Stimulated activated CD4-positive, alpha-beta T cell treated with anti-CD3 and anti-CD28 coated beads, Interleukin-1b, Interleukin-23, amount 100 ng/mL, for 4 hours (primary cell): ENCODE measurements at places on chromosomes 3 and 15.
A peak's percentile ranks its signal among the peaks of the same experiment; 100 is the strongest.

- no peak for DNase-seq
These were observed 231.5 kb downstream of the EFHB start for GRCh38 chr3:19702416-19703078.

GRCh38 chr3:191328962-191329653 is at the start of gene CCDC50:
Gene CCDC50 (plus strand): TSS chr3:191329394. CDS start chr3:191329675, 281 bp downstream.
- peak; percentile 12 for DNase-seq

GRCh38 chr3:156522673-156523072 is 32.2 kb downstream of the SSR3 start:
- DNase-seq: no peak

DNA sequence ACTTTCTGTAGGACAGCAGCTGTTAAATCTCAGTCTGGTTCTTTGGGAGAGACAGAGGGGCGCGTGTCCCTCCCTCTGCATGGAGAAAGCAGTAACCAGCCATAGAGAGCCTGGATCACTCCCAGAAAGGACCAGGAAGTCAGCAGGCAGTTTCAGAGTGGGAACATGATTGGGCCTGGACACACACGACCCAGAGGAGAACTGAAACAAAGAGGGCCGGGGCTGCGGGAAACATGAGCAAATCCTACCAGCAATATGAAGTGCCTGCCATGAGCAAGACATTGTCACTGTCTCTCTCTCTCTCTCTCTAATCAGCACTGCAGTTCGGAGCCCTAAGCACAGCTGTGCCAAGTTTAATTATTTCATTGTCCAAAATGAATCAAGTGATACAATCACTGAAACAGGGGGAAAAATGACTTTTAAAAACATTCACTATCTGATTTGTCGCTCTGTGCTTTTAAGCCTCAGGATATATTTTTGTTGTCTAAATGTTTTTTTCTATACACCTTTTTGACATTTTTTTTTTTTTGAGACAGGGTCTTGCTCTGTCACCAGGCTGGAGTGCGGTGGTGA is 17.6 kb downstream of the MUC13 start:
- DNase-seq: no peak

DNA sequence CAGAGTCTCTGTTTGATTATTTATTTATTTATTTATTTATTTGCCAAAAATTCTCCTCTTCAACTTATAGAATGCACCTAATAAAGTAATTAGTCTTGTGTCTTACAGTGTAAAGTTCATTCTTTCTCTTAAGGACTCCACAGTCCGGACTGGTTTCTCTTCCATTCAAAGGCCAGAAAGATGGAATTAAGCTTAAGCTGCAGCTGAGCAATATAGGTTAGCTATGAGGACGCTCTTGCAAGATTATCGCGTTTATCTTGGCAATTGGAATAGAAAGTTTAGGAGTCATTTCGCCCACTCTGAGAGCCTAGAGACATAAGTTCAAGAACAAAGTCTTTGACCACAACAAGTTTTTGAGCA is 15.0 kb downstream of the TAGLN3 start:
- no peak for DNase-seq

DNA sequence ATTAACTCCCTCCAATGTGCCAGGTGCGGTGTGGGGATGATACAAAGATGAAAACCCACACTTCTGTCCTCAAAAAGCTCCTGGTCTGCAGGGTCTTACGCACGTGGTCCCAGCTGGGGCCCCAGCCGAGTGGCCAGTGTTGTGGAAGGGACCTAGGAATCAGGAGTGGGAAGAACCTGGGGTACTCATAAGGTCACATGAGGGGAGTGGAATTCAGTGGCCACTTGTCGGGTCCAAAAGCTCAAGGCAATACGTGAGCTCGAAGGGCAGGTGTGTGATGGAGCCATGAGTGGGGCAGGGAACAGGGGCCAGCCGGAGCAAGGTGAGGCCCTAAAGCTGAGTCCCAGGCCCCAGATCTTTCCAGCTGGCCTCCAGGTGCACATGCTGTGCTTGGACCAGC is 260.0 kb upstream of the LYSMD4 start:
- DNase-seq: no peak

GRCh38 chr3:1774597-1774996 is 324.1 kb upstream of the CNTN4 start:
- DNase-seq: no peak

DNA sequence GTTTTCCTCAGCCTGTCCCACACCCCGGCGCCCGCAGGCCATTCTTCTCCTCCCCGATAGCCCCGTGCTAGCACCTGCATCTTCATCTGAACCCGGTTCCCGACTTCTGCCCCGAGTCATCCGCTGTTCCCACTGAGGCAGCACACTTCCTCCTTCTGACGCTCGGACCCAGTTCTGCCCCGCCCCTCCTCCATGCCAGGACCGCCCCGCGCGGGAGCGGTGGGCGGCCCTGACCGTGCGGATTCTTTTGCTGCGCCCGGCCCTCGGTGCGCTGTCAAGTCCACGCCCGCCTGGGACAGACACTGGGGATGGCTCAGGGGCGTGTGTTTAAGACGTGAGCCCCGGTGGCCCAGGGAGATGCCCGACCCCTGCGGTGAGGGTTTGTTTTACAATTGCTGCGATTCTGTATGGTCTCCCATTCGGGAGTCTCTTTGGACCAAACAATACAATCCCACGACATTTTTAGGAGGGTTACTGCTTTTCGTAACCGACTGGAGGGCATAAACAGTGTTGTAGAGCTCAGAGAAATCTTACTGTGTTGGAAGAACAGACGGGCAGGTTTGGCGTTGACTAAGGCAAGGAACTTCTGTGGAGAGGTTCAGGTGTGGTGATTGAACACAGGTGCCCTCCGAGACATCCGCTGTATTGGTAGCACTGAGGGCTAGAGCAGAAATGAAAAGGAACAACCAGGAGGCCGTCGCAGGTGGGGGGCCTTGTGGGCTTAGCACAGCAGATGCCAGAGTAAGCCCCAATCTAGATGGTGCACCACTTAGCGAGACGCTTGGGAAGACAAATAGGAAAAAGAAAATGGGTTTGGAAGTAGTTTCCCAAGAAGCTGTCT is 716 bp downstream of the PTPN23 start:
- DNase-seq: peak; percentile 65

GRCh38 chr3:1456781-1457311 is 364.0 kb downstream of the CNTN6 start:
- DNase-seq: no peak

DNA sequence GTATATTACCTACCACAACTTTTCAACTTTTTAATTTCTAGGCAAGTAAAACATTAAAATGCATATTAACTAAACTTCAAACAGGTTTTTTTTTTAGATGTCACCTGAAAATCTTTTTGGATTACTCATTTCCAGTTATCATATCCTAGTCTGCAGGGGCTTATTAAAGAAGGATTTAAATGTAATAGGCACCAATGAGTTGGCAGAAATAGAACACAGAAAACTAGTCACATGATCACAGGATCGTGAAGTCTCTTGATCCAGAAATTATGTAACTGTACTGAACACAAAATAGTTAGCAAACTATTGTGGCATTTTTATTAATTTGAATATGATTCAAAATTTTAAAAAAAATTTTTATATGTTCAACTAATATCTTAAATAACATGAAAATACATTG is 654.4 kb upstream of the NAALADL2 start:
- DNase-seq: no peak

GRCh38 chr3:125001557-125002413 is 54.0 kb downstream of the HEG1 start:
- DNase-seq: no peak

DNA sequence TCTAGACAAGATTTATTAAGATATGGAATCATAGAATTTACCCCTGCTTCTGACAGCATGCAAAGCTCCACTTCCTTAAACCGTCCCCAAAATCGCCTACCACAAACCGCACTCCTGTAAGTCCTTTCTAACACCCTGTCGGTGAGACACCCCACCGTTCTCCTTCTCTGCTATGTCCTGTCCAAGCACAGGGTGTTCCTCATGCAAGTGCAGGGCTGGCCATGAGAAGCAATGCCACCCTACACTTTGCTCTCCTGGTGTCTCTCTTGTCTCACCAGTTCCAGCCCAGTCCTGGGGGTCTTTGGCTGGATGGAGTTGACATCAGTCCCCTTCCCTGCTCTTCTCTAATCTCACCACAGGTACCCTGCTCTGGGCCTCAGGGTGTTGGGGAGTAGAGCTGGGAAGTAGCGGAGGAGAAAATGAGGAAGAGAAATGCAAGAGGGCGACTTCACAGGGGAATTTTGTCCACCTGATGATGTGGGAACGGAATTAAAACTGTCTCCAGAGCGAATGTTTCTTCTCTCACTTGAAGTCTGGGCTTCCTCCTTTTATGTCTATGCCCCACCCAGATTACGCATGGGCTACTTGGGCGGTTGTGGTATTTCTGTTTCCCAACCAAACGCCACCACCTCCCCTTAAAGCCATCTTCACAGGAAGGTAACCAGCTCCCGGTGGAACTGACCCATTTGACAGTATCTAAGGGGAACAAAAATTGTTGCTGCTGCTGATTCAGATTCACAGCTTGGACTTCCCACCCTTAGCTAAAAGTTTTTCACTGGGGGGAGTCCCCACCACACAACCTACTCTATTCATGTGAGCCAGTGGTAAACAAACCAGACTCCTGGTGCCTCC is 49.9 kb downstream of the CASR start:
- no peak for DNase-seq

GRCh38 chr3:127153506-127153815 is 39.5 kb upstream of the PRR23E start:
- no peak for DNase-seq

DNA sequence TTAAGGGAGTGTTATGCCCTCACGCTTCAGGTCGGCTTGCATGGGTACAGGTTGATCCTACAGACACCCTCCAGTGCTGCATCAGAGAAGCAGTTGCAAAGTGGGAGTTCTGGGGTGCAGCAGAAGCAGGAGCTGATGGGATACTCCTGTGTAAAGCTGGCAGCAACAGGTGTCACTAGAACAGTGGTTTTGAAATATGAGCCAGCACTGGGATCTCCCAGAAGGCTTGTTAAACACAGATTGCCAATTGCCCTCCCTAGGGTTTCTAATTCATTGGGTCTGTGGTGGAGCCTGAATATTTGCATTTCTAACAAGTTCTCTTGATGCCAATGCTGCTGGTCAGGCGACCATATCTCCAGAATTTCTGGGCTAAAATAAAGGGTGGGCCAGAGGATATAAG is 350.4 kb downstream of the CLSTN2 start:
- DNase-seq: no peak

GRCh38 chr3:70829092-70829491 is 516.7 kb upstream of the MDFIC2 start:
- DNase-seq: no peak

GRCh38 chr3:55951388-55951787 is 464.3 kb upstream of the WNT5A start:
- DNase-seq: no peak

DNA sequence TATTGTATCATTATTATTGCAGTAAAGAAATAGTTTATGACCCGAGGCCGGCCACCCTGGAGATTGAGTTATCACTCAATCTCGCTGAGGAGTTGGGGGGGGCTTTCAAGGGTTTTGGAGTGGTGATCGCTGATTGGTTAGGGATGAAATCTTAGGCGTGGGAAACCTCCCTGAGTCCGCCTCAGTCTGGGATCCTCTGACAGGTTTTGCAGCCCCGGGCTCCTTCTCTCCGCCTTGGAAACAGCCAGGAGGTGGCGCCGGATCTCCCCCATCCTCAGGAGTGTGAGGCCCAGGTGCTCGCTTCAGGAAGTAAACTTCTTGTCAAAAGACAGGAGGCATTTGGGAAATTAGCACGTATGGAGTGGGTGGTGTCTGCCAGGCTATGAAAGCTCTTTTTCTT is 41.1 kb upstream of the SEC61A1 start:
- no peak for DNase-seq

- DNase-seq: no peak
These were observed 29.1 kb upstream of the SUCLG2 start for GRCh38 chr3:67683522-67683921.

DNA sequence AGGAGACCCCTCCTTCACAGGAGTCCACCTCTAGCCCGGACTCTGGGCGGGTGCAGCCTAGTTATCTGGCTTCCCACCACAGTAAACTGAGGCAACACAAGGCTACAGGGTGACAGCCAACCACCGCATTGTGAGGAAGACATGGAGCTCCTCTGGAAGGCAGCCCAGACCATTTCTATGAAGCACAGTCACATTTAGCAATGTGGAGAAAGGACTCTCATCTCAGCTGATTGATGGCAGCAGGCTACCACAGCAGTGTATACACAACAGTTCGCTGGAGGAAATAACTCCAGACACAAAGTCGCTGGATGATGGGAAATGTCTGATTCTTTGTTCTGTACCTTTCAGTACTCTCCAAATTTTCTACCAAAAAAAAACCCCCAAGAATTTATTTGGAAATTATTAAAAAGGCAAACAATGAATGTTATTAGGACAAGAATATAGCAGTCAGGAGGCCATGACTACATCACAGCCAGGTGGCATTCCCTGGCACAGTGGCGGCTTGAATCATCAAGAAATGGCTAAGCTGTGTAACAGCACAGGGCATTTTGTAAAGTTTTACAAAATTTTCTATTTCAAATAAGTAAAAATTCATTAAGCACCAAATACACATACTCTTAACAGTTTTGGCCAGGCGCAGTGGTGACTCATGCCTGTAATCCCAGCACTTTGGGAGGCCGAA is 40.1 kb downstream of the FAN1 start:
- no peak for DNase-seq

- DNase-seq: no peak
These were observed 33.8 kb upstream of the RYK start for GRCh38 chr3:134284438-134284837.

GRCh38 chr3:42662813-42663535 is 9.5 kb downstream of the ZBTB47 start:
- DNase-seq: no peak

DNA sequence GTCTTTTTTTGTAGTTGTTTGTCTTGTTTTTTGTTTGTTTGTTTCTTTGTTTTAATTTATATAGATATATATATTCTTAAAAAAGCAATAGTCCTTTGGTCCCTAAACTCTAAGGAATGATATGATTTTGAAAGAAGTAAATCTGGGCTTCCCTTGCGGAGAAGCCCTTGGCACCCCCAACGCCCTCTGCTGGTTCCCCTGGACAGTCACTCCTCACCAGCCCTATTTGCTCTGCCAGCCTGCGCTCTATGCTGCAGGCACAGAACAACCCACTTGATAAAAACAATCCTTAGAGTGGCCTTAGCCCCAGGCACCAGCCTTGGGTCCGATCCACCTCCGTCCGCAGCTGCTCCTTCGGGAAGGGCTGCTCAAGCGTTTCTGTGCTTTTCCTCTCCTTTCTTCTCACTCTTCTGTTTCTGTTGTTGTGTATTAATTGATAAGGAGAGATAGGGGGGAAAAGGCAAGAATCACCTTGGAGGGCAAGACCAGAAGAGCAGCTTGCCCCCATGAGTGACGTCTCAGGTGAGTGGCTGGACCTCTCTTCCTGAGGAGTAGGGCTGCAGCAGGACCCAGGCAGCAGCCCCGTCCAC is 13.7 kb upstream of the PARP6 start:
- DNase-seq: peak; percentile 42

DNA sequence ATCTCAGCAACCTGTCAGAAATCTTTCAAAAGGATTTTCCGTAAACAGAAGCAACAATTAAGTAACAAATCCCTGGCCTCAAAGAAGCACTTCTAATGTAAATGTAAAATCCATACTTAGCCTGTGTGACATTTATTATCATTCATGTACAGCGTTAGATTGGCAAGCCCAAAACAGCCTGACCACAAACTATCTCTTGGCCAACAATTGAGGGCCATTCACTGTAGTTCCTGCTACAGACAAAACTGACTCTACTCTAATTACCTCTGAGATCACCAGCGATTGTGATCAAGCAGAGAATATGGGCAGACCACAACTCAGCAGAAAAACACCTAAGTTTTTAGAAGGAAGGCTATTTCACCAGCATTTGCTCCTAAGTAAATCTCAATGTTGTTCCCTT is 9.2 kb downstream of the SHQ1 start:
- DNase-seq: no peak

GRCh38 chr3:134232951-134233350 is 17.7 kb downstream of the RYK start:
- DNase-seq: no peak
